ENCODE measurements at places on chromosomes 16 and 17.

- DNase-seq = no peak
Observed at GRCh38 chr16:73385696-73386095, 337.8 kb upstream of the ZFHX3 start.

DNA sequence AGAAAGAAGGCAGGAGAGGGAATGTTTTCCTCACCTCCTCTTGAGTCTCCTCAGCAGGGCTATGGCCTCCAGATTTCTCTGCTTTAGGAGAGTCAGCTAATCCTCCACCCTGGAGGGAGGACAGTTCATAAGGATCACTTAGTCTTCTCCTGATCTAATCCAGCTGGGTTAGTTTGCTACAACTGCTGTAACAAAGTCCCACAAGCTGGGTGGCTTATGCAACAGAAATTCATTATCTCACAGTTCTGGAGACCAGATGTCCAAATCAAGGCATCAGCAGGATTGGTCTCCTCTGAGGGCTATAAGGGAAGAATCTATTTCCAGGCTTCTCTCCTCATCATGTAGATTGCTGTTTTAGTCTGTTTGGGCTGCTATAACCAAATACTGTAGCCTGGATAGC, 40.6 kb upstream of the XYLT1 start:
- no peak for DNase-seq

DNA sequence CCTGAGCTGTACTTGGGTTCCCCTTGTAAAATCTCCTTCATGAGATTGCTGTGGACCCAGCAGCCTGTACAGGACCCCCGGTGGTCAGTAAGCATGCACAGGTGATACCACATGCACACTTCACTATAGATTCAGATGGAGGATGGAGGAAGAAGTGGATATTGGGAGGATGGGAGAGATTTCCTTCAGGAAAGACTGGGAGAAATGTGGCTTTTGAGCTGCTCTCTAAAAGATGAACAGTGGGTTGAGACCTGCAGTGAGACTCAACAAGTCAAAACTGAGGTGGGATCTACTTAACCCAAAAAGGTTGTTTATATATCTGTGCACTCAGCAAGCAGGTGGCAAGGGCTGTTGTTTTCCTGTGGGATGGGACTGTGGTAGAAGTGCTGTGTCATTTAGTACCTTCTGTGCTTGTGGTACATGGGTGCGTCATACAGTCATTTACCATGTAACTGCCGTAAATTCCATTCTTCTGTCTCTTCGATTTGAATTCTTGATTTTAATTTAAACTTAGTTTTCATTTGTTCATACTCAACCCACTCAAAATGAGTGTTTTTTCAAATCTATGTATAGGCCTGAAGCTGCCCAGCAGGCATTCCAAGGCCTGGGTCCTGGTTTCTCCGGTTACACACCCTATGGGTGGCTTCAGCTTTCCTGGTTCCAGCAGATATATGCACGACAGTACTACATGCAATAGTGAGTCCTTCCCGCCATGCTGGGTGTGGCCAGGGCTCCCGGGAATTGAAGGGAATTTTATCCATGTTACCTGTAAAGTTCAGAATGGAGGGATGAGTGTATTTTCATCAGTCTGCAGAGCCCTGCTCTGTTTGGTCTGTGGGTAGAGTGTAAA, 6.9 kb downstream of the HERPUD1 start:
- DNase-seq = no peak

GRCh38 chr17:1000597-1001461, 3.9 kb downstream of the TIMM22 start:
- peak; percentile 26 for DNase-seq

DNA sequence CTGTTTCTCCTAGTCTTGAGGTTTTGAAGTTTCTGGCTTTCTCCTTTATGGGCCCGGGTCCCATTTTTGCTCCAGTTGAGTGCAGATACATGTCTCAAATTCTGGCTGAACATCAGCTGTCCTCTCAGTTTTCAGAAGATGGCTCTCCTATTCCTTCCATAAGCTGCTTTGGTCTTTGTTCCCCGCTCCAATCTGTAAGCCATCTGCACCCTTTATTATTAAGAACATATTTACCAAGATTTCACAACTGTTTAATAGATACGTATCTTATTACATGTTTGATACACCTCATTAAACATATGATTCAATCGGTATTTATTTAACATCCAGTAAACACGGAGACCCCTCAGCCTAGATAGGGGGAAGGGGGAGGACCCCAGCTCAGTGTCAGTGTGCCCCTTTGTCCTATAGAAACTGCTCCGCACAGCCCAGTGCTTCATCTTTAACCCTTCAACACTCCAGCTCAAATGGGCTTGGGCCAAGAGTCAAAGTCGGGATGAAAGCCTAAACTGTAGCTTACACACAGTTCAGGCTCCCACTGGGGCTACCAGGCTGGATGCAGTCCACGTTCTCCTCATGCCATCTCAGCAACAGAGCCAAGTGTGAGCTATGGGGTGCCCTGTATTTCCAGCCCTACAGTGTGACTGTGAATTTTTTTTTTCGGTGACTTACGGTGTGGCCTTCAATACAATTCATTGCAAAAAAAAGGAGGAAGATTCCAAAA, 166.0 kb upstream of the ZFHX3 start:
- DNase-seq = no peak

DNA sequence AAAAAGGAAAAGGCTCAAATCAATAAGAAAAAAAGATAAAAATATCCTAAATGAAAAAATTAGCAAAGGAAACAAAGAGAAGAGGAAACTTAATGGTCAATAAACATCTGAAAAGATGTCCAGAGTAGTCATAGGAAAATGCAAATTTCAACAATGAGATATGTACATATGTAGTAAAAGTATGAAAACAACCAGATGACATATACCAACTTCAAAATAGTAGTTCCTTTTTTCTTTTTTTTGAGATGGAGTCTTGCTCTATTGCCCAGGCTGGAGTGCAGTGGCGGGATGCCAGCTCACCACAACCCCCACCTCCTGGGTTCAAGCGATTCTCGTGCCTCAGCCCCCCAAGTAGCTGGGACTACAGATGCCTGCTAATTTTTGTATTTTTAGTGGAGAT, 21.7 kb upstream of the NFAT5 start:
- DNase-seq = no peak

All from epithelial cell of esophagus (primary cell).